ENCODE measurements at places on chromosomes 16 and 17.

- no peak for DNase-seq
These were observed 89.7 kb upstream of the CLEC18A start for GRCh38 chr16:69861292-69862030.

GRCh38 chr17:78284146-78284545, 52.7 kb downstream of the TMEM235 start:
- no peak for DNase-seq

DNA sequence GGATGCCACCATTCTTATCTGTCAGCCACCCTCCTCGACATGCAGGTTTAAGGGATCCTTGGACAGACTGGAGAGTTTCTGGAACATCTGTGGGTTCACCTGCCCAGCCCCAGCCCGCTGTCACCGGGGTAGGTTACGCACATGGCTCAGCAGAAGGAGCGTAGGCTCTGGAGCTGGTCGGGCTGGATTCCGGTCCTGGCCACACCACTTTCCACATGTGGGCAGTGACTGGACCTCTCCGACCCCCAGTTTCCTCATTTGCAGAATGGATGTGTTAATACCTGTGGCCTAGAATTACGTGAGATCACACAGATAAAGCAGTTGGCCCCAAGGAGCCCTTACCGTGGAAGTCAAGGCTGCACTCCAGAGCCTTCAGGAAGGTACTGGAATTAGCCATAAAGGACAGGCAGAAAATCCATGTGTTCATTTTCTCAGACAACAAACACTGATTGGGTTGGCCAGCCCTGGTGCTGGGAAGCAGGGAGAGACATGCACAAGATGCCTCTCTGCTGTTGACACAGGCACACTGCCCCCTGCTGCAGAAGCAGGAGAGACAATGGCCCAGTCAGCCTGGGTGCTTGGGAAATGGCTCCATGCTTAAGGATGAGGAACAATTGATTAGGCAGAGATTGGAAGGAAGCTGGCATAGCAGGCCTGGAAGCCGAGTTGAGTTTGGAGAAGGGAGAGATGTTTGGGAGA, 58.8 kb downstream of the SF3B3 start:
- DNase-seq, result no peak

DNA sequence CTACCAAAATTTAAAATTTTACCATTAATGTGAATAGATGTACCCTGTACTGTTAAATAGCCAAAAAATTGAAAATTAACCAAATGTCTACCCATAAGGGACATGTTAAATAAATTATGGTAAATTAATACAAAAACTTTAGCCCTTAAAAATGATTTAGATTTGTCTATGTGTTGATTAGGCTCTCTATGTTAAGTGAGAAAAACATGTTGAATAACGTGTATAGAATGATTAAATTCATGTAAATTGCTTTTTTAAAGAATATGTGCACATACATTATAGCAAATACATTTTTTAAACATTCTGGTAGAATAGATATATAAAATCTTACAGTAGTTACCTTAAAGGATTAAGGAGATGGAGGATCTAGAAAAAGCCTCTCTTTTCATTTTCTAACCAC, 59.5 kb downstream of the BRIP1 start:
- no peak for DNase-seq

GRCh38 chr16:81650982-81651562, 128.0 kb upstream of the PLCG2 start:
- no peak for DNase-seq

GRCh38 chr16:23355106-23355670, 53.1 kb downstream of the SCNN1B start:
- no peak for DNase-seq

DNA sequence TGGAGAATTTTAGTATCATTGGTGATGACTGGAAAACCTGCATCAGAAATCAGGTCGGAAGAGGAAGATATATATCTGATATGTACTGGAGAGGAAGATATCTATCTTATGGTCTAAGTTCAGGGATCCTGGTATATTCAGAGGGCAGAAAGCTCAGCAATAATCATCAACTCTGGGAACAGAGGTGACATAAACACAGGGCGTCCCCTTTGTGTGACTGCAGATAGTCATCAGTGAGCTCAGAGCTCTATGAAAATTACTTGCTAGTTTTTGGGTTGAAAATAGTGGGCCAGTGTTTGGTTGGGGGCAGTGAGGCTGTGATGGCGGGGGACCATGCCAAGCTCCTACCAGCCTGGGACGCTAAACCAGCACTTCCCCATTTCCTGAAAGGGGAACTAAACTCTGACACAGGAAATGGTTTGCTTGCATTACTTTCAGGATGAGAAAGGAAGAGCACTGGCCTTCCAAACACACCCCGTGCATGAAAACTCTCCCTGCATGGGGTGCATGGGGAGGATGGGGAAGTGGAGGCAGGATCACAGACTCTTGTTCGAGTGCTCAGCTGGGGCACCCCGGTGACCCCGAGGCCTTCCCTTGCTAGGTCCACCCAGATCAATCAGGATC, 15.8 kb downstream of the NOD2 start:
- DNase-seq, result no peak

GRCh38 chr16:50653633-50654519, 27.2 kb downstream of the SNX20 start:
- DNase-seq, result no peak

GRCh38 chr17:32634167-32634566, 147.4 kb downstream of the CDK5R1 start:
- DNase-seq, result no peak

DNA sequence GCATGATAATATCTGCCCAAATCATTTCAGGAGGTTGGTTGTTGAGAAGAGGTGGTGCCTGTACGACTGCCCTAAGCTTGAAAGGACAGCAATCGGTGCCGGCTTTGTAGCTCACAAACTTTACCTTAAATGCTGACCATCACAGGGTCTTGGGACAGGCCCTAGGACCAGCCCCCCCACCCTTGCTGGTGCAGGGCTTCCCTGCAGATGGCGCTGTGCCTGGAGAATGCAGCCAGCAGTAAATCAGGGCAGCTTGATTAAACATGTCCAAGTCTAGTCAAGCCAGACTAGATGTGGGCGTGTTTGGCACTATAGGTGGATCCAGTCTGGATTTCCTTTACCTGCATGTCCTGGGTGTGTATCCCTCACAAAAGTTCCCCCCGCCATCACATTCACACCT, 135.5 kb upstream of the CRHR1 start:
- DNase-seq, result no peak

DNA sequence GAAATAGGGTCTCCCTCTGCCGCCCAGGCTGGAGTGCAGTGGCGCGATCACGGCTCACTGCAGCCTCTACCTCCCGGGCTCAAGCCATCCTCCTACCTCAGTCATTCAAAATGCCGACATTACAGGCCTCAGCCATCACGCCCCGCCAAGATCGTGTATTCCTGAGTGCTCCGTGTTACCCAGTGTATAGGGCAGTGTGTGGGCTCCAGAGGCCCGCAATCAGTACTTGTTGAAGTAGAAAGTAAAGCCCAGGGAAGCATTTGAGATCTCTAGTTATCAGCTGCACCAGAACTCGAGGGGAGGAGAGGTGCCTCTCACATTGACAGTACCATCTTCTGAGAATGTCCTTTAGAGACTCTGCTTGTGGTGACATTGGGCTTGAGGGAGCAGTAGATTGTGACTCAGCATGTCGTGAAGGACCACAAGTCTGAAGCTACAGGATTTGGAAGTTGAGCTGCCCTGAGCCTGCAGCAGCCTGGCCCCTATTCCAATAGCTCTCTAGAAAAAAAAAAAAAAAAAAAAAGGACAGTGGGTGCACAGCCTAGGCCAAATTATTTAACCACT, 1.1 kb upstream of the PRPSAP1 start:
- no peak for DNase-seq

- peak; percentile 68 for DNase-seq
These were observed 27.2 kb downstream of the ABCC3 start for GRCh38 chr17:50661795-50662391.

GRCh38 chr17:29614349-29615047, 8.2 kb downstream of the CORO6 start:
- no peak for DNase-seq

GRCh38 chr17:51056813-51057510, 63.7 kb downstream of the SPAG9 start:
- DNase-seq, result no peak

DNA sequence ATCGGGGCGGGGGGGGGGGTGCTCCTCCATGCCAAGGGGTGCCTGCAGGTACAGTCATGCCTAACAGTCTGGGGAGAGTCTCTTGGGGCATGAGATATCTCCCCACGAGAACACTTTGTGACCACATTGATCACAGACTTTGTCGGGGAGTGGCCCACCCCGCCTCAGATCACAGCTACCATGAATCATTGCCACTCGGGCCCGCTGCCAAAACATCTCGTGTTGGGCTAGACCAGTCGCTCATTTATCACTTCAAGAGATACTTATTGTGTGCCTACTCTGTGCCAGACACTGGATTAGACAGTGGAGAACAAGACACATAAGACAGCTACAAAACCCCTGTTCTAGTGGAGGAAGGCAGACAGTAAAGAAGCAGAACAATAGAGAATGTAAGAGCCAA, 72.6 kb downstream of the CLEC16A start:
- DNase-seq, result peak; percentile 69

DNA sequence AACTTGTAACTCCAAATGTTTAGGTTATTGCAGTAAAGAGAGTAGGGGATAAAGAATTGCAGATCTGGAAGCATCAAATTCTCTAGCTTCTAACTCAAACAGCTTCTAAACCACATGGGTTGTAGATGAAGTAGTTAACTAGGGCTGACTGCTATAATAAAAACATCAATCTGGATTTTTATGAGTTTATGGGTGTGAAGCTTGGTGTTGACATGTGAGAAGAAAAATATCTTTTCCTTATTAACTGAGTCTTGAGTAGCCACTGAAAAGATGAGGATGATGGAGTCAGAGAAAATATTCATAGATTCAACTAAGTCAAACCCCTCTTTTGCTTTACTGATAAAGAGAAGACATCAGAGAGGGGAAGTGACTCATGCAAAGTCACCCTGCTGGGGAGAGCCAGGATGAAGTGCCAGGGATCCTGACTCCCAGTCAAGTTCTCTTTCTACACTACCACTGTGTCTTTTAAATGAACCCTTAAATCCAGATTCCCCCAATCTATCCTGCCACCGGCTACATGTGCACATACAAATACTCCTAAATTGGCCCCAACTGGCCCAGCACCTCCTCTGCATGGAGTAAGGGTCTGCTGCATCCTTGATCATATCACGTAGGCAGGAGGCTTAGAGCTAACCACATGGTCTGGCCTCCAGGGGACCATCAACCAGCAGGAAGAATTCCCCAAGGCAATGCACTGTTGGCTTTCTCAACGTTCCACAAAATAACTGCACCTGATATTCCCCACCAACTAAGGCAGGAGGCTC, 264.0 kb upstream of the CCL2 start:
- DNase-seq, result no peak

DNA sequence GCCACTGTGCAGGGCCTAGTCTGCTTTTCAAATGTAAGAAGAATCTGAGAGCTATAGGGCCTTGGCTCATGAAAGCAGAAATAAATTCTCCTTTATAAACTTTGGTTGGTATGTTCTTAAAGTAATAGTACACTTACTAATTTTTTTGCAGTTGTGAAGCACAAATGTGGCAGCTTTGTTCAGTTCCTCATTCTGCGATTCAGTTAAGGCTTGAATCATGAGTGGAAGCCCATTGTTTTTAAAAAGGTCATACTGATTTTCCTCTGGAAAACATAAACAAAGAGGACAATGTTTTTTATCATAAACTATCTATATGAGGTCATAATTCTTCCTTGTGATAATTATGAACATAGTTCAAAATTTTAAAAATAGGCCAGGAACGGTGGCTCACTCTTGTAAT, 23.6 kb upstream of the DYNC1LI2 start:
- DNase-seq, result no peak

DNA sequence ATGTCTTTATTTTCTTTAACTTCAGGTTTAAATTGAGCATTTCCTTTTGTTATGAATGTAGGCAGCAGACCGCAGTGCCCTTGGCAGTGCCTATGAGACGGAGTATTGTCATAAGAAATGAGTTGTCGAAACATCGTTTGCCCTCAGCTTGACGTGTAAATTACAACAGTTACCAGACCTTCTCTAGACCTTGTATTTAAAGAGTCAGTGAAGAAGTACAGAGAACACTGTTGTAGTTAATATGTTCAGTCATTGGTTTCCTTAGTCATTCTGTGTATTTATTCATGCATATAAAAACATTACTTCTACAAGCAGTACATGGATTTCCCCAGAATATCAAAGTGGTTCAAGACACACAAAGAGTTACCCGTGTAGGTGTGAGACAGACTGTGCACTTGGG, 19.0 kb downstream of the IRF8 start:
- no peak for DNase-seq

DNA sequence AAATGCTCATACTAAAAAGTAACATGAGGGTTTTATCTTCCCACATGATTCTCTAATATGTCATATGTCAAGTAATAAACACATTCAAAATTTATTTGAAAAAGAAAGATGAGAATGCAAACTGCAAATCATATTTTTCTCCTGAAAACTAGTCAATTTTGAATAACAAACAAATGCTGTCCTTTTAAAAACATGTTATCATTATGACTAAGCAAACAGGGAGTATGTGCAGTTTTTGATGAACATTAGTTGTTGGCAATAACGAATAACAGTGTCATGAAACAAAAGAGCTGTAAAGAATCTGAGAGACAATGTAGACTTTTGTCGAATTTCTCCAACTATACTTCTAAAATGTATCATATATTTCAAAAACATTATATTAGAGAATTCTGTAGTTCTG, 34.8 kb downstream of the RPGRIP1L start:
- no peak for DNase-seq

DNA sequence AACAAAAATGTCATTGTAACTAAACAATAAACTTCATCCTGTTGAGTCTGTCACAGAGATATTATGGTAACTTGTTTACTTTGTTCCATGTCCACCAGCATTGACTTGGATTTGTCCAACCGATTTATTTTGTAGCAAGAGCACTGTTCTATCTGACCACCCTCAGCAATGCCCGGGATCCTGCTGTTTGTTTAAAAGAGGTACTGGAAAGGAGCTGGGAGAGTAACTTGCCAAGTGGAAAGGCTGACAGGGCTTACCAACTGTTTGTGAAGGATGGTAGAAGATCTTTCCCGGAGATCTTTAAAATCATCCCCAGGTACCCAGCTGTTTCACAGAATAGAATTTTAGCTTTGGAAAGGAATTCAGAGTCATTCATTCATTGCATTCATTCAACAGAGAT, 59.1 kb upstream of the BCAR1 start:
- DNase-seq, result no peak

DNA sequence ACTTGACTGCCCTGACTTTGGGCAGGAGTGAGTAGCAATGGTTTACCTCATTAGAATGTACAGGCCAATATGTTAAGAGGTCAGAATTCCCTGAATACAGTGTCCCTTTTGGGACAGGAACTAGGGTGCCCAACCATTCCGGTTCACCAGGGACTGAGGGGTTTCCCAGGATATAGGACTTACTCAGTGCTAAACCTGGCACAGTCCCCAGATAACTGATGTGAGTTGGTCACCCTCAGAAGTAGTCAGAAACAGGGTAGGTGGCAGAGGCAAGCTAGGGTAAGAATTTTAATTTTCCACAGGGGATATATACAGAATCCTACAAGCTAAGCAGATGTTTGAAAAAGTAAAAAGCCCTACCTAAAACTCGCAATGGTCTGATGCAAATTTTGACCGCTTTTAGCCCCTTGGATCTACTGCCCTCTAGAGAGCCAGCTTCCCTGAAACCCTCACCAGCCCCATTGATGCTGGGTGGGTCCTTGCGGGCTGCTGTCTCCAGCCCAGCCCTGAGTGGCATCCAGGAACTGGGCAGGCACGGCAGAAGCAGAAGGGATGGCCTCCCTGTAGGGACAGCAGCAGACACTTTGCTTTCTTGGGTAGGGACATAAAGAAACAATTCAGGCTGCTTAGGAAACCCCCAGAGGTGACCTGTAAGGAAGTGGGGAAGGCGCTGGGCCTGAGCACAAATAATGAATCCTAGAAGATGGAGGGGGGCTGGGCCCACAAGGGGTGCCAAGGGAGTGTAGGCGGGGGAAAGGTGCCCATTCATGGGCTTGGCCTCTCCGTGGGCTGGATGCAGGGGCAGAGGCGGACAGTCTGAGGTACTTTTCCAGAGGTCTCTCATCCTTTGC, 434.8 kb downstream of the SLC39A11 start:
- no peak for DNase-seq

Data from epithelial cell of prostate (primary cell).